ENCODE measurements at places on chromosomes 6 and 20. TPM values are rescaled to one million over a fixed set of nuclear protein-coding genes. Genes with fewer than 3 reads are reported as not detected.

- no peak overlapping the region for H3K27ac ChIP-seq
- no peaks in the 10 kb centered on the region for H3K4me1 ChIP-seq
- no peak overlapping the region for H3K4me3 ChIP-seq
Observed at GRCh38 chr20:19265646-19266374, 53.4 kb downstream of the SLC24A3 start.

DNA sequence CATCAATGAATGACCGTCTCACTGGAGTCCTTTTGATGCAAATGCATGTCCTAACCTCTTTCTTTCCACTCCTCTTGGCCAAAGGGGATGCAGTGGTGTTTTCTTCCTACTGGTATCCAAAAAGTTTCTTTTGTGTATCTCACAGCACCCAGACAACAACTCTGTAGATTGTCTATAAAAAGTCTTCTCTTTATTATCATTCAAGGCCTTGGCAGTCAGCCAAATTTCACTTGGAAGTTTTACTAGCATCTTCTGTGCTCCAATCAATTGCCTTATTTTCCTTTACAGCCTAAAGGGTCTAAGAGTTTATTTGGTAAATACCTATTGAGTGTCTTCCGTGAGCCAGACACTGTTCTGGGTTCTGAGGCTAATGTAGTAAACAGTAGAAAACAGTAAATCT, 150.2 kb upstream of the RNF217 start:
- no peak overlapping the region for H3K4me3 ChIP-seq
- H3K4me1 ChIP-seq = no peaks in the 10 kb centered on the region
- no peak overlapping the region for H3K27ac ChIP-seq
- DNase-seq = no peak

GRCh38 chr6:38846844-38847243, 131.7 kb downstream of the DNAH8 start:
- H3K4me3 ChIP-seq = no peak overlapping the region
- no peaks in the 10 kb centered on the region for H3K4me1 ChIP-seq
- no peaks in the 10 kb centered on the region for H3K36me3 ChIP-seq
- no peak overlapping the region for H3K27ac ChIP-seq
- no peak for DNase-seq

DNA sequence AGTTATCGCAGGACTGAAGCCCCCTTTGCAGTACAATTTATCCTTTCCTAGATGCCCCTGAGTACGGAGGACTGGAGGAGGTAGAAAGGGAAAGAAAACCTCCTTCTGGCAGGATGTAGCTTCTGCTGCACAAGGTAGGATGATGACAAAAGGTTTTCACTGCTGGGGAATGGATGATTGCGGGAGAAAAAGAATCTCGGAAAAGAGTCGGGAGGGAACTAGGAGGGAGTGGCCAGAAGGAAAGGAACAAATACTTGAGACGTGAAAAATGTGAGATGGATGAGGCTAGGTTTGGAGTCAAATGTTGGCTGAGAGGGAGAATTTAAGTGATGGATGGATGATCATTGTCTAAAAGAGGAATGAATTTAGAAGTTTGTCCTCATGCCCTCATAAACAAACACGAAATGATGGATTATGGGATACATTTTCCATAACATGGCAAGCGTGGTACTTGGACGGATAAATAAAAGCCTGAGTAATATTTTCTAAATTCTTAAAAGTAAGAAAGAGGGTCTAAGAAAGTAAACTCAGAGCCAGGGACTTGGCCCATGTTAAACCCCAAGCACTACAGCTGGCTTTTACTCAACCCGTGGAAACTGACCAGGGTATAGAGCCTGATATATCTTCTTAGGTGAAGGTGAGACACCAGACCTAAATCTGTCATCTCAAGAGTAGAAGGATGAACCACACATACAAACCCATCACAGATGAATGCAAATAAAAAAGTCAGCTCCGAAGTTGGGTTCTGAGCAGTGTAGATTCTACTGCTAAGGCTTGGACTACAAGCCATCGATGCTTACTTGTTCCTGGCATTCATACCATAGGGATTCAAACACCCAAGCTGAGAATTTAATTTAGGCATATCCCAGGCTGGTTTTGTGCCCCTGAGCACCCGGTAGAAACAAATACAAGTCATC, 72.4 kb downstream of the HFE start:
- H3K27ac ChIP-seq = peak overlapping the region; percentile 73
- DNase-seq = peak; percentile 40
- no peaks in the 10 kb centered on the region for H3K27me3 ChIP-seq
- H3K4me3 ChIP-seq = peak overlapping the region; percentile 89

DNA sequence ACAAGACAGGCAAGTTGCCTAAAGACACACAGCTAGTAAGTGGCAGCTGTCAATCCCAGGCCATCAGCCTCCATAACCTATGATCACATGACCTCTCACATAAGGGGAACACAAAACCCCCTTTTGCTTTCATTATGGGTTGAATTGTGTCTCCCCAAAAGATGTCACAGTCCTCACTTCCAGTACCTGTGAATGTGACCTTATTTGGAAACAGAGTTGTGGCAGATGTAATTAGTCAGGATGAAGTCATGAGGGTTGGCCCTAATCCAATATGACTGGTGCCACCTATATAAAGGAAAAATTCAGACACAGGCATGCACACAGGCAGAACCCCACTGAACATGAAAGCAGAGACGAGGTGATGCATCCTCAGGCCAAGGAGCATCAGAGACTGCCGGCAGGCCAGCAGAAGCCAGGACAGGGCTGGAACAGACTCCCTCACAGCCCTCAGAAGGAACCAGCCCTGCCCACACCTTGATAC, 33.6 kb downstream of the GFOD1 start:
- no peak for DNase-seq
- no peaks in the 10 kb centered on the region for H3K27me3 ChIP-seq
- no peaks in the 10 kb centered on the region for H3K36me3 ChIP-seq
- H3K4me1 ChIP-seq = peaks cover 36% of the 10 kb centered on the region
- H3K27ac ChIP-seq = peak overlapping the region; percentile 14
- no peak overlapping the region for H3K4me3 ChIP-seq

DNA sequence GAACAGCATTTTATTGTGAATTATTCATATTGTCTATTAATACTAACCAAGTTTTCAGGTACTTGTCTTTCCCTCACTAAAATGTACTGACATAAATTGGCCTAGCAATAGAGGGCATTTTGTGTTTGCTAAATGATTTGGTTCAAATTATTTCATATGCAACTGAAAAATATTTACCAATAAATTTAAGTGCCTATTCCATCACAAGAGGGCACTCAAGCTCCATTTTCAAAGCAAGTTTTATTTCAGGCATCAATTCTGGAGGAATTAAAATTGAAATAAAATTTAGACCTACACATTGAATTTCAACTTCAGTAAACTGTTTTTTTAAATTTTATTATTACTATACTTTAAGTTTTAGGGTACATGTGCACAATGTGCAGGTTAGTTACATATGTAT, 114.3 kb upstream of the SYNCRIP start:
- DNase-seq = no peak
- no peaks in the 10 kb centered on the region for H3K4me1 ChIP-seq
- H3K27me3 ChIP-seq = no peaks in the 10 kb centered on the region
- no peaks in the 10 kb centered on the region for H3K36me3 ChIP-seq
- no peak overlapping the region for H3K4me3 ChIP-seq
- H3K27ac ChIP-seq = no peak overlapping the region

DNA sequence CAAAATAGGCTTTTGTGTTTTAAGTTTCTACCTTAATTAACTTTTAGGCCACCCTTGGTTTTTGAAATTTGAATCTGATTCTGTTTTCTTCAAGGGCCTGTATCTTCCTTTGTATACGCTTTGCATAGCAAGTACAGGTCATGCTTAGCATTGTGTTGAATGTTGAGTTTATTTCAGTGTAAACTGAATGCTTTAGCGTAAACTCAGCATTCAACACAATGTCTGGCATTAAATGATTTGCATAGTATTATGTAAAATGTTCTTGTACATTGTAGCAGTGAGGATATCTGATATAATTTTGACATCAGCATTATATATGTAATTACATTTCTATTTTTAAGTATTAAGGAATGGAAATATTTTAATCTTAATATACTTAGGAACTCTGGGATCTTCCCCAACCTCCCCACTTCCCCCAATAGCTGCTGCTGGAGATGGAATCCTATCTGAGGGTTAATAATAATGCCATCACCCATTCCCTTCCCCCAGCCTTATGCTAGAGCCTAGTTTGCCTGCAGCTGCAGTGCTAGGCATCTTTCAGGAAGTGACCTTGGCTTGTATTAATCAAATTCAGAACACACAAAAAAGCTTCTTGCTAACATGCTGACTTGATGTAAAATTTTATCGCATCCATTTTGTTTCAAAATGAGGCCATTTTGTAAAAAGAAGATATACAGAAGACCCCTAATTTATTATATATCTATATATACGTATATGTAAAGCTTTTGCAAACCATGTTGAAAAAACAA, 73.1 kb downstream of the NCOA3 start:
- DNase-seq = peak; percentile 40
- H3K4me1 ChIP-seq = peaks cover 74% of the 10 kb centered on the region
- no peak overlapping the region for H3K4me3 ChIP-seq

GRCh38 chr6:39932386-39932910, 1.8 kb downstream of the MOCS1 start:
- no peak for DNase-seq
- peaks cover 4% of the 10 kb centered on the region for H3K4me1 ChIP-seq
- H3K27ac ChIP-seq = no peak overlapping the region
- no peaks in the 10 kb centered on the region for H3K27me3 ChIP-seq

DNA sequence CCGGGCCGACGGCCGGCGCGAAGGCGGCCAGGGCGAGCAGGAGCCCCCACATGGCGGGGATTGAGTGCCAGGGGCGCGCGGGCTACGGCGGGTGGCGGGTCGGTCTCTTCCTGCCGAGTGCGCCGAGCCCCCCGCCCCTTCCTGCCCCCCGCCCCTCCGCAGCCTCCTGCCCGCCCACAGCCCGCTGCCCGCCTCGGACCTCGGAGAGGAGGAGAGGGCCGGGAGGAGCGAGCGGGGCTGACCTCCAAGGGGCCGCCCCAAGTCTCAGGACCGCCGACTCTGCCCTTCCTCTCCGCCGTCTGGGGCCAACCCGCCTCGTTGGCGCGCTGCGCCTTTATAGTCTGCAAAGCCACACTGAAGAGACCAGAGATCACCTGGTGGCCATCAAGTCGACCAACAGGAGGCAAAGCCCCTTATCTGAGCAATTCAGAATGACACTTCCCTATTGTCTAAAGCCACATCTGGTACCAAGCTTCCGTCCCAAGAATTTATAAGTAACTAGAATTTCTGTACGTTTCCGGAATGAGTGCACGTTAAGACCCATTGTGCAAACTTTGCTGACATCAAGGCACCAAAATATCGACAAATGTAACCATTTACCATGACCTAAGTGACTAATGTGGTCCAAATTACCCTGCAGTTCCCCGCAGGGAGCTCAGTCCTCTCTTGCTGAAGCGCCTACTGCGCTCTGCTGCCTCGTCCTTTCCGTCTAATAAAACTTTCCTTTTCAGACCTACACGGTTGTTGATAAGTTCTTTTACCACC, at the start of gene CPXM1:
TSS of gene CPXM1 (minus strand) at position 107 of the 765 bp plus-strand sequence. CDS start at position 52, 55 bp downstream.
- H3K4me1 ChIP-seq = peaks cover 22% of the 10 kb centered on the region
- peak within 1 kb of the TSS; percentile 50 for H3K4me3 ChIP-seq
- no peaks in the 10 kb centered on the region for H3K36me3 ChIP-seq
- no peak within 1 kb of the TSS for H3K27ac ChIP-seq

- H3K36me3 ChIP-seq = no peaks in the 10 kb centered on the region
- H3K27me3 ChIP-seq = peaks cover 12% of the 10 kb centered on the region
- H3K4me1 ChIP-seq = peaks cover 32% of the 10 kb centered on the region
- H3K27ac ChIP-seq = no peak overlapping the region
- peak overlapping the region; percentile 71 for H3K4me3 ChIP-seq
Observed at GRCh38 chr6:42453654-42454427, 2.1 kb upstream of the TRERF1 start.

DNA sequence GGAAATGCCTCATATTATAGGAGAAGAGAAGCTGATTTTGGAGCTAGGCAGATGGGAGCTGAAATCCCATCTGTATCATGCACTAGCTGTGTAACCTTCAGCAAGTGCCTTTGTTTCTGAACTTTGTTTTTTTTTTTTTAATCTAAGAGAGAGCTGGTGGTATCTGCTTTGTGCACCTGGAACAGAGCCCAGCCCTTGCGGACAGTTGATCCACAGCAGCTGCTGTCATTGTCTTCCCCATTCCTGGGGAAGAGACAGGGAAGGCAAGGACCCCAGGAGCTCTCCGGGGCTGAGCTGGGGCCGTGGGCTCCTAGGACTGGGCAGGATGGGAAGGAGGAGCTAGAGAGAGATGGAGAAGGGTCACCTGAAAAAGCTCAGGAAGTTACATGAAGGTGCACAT, 92.1 kb downstream of the SYNJ2 start:
- H3K27me3 ChIP-seq = no peaks in the 10 kb centered on the region
- DNase-seq = no peak
- H3K4me1 ChIP-seq = peaks cover 5% of the 10 kb centered on the region
- no peak overlapping the region for H3K4me3 ChIP-seq

- H3K27ac ChIP-seq = no peak overlapping the region
- no peak overlapping the region for H3K4me3 ChIP-seq
- H3K27me3 ChIP-seq = no peaks in the 10 kb centered on the region
- no peaks in the 10 kb centered on the region for H3K4me1 ChIP-seq
- no peaks in the 10 kb centered on the region for H3K36me3 ChIP-seq
Observed at GRCh38 chr6:143773506-143774150, 69.5 kb upstream of the LTV1 start.

DNA sequence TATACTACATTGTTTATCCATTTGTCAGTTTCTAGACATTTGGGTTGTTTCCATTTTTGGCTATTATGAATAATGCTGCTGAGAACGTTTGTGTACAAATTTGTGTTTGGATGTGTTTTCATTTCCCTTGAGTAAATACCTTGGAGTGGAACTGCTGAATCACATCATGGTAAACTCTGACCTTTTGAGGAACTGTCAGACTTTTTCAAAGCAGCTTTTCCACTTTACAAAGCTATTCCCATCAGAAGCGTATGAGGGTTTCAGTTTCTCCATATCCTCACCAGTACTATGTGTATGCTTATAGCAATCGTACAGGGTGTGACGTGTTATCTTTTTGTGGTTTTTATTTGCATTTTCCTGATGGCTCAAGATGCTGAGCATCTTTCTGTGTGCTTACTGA, 103.7 kb downstream of the MYO6 start:
- no peaks in the 10 kb centered on the region for H3K4me1 ChIP-seq
- H3K4me3 ChIP-seq = no peak overlapping the region
- no peak for DNase-seq
- no peaks in the 10 kb centered on the region for H3K36me3 ChIP-seq
- H3K27me3 ChIP-seq = no peaks in the 10 kb centered on the region

DNA sequence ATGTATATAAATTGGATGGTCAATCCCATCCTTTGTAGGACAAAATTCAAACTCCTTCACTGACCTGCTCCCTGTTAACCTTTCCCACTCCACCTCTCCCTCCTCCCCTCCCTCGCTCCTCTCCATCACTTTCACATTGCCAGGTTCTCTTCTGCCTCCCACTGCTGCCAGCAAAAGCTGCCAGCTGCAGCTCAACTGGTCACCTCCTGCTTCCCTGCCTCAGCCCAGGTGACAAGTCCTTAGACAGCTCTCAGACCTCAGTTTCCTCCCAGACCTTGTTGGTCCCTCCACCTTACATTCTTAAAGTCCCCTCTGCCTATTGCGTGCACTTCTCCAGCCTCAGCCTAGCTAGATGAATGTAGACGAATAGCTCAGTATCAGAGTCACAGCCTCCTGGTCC, 23.3 kb upstream of the RTF2 start:
- peaks cover 7% of the 10 kb centered on the region for H3K4me1 ChIP-seq
- no peak overlapping the region for H3K27ac ChIP-seq
- H3K4me3 ChIP-seq = no peak overlapping the region
- DNase-seq = no peak

ZSCAN23 gene
- 0.78 TPM for total RNA-seq

STMN3 gene
- total RNA-seq = 32.2 TPM

NT5E gene
- 24.8 TPM for total RNA-seq

GHRH gene
- not detected for total RNA-seq

TBC1D20 gene
- 37.9 TPM for total RNA-seq

SYCP2 gene
- total RNA-seq = 4.7 TPM

TPD52L1 gene
- not detected for total RNA-seq

NKX2-4 gene
- total RNA-seq = not detected

SPACA1 gene
- not detected for total RNA-seq
